ENCODE measurements at places on chromosomes 16 and 17. TPM values are rescaled to one million over a fixed set of nuclear protein-coding genes. Genes with fewer than 3 reads are reported as not detected.
A peak's percentile ranks its signal among the peaks of the same experiment; 100 is the strongest.

- no peak for DNase-seq
These were observed 13.7 kb downstream of the SMARCE1 start for GRCh38 chr17:40633871-40634270.

- DNase-seq, result no peak
These were observed 75.4 kb downstream of the BCAS3 start for GRCh38 chr17:60752873-60753577.

- peak; percentile 33 for DNase-seq
These were observed 1.4 kb upstream of the SPHK1 start for GRCh38 chr17:76382803-76383545.

- no peak for DNase-seq
These were observed 819.7 kb downstream of the KCNJ18 start for GRCh38 chr17:22512057-22512456.

DNA sequence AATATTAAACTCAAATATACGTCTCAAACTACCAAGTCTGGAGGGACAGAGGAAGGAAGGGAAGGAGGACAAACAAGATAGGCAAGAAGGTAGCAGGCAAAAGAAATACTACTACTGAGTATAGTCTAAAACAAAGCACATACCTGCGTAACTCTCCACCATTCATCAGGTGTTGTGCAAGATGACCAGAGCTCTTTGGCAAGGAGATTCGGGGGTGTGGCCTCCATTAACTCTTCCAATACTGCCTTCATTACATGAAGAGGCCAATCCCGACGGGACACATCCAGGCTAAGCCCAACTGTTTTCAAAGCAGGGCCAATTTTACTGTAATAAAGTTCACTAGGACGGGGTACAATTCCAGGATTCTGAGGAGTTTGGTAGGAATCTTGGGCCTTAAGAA, 38.2 kb upstream of the ARL6IP1 start:
- no peak for DNase-seq

DNA sequence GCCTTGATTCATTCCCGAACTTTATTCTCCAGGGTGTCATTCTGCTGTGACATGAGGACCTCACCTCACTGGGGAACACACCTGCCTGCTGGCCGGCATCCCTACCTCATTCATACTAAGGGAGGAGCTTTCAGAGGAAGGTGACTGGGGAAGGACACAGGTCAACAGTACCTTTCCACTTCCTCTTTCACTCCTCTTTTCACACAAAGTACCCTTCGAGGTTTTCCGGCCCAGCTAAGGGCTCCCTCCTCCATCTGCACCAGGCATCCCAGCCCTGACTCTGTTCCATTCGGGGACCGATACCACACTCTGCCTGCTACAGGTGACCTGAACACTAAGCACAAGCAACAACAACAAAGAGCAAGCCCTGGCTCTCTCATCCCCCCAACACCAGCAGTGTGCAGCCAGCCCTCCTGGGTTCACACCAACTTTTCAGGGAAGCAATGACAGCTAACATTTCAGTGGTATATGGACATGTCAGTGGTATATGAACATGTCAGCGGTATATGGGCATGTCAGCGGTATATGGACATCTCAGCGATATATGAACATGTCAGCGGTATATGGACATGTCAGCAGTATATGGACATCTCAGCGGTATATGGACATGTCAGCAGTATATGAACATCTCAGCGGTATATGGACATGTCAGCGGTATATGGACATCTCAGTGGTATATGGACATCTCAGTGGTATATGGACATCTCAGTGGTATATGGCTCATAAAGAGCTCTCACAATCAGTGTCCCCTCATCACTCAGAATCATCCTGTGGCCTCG, 16.0 kb downstream of the TRIM25 start:
- DNase-seq, result no peak

DNA sequence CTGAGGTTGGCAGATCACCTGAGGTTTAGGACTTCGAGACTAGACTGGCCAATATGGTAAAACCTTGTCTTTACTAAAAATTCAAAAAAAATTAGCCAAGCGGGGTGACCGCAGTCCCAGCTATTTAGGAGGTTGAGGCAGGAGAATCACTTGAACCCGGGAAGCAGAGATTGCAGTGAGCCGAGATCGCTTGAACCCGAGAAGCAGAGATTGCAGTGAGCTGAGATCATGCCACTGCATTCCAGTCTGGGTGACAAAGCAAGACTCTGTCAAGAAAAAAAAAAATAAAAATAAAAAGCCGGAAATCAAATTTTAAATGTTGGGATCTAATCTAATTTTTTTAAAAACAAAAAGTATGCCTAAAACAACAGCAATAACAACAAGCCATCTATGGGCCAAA, 56.3 kb downstream of the ABCC1 start:
- no peak for DNase-seq

DNA sequence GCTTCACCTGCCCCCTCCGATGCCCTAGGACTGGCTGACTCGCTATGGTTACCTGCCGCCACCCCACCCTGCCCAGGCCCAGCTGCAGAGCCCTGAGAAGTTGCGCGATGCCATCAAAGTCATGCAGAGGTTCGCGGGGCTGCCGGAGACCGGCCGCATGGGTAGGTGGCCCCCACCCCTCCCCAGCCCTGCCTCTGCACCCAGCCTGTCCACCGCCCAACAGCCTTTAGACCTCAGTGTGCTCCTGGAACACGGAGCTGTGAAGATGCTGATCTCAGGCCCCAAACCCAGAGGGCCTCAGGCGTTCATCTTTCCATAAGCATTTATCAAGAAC, 993 bp downstream of the MMP25 start:
- no peak for DNase-seq

DNA sequence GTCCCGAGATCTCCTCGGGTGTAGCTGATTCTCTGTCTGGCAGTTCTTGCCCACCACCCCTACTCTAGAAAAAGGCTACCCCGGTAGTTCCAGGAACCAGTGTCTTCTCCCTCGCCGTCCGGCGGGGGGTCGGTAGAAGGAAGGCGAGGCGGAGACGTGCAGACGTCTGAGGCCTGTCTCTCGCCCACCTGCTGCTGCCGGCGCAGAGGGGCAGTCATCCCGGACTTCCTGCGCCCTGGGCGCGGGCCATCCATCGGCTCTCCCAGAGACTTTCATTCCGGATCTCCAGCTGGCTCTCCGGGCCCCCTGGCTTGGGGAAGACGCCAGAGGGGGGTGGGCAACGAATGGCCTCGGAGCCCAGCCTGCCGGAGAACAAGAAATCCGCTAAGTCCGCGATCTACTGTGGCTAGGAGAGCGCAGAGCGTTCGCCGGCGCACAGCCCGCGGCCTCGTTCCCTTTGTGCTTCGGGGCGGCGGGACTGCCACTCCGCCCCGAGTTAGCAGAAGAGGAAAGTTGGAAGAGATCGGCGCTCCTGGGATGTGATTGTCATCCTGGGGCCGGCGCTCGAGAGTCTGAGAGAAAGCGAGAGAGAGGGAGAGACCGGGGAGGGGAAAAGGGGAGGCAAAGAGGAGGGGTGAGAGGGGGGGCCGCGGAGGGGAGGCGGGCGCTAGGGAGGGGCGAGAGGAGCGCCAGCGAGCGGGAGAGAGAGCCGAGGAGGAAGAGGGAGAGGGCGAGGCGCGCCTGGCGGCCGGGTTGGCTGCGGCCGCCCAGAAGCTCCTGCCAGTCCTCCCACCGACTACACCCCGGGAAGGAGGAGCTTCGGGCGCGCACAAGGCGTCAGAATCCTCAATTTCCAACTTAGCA, at the start of gene IRX5:
Gene IRX5 (plus strand): TSS at position 861 of the 864 bp plus-strand sequence. CDS start 334 bp downstream, outside the sequence.
- DNase-seq, result no peak

DNA sequence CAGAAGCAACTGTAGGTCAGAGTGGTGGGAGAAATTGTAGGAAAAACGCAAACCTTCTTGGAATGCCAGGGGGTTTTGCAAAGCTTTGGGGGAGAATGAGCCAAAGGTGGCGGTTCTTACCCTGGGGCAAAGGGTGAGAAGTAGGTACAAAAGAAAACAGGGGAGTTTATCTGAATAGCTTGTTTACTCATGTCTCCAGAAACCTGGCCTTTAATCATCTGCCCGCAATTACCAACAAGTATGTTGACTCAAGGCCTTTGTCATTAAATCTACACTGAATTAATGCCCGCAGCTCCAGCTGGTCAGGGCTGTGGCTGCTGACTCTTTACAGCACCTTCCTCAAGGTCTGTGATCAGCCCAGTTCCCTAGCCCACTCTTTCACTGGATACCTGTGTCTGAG, 320.1 kb downstream of the CBLN1 start:
- DNase-seq, result no peak

DNA sequence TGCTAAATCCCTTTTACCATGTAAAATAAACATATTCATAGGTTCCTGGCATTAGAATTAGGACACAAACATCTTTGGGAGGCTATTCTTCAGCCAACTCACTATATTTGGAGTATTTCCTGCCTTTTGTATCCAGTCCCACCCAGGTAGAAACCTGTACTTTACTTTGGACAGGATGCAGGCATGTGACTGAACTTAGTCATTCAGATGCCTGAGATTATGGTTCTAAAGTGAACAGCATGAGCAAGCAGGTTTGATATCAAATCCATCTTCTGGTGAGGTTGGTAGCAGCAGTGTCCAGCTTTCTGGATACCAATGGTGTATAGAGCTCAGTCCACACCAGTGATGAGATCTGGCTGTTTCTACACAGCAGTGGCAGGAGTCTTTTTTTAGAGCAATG, 20.2 kb downstream of the CA10 start:
- no peak for DNase-seq

GRCh38 chr17:75238020-75238580, 23.3 kb downstream of the GGA3 start:
- DNase-seq, result no peak

- DNase-seq, result no peak
These were observed 248.9 kb upstream of the MON1B start for GRCh38 chr16:76942089-76942488.

DNA sequence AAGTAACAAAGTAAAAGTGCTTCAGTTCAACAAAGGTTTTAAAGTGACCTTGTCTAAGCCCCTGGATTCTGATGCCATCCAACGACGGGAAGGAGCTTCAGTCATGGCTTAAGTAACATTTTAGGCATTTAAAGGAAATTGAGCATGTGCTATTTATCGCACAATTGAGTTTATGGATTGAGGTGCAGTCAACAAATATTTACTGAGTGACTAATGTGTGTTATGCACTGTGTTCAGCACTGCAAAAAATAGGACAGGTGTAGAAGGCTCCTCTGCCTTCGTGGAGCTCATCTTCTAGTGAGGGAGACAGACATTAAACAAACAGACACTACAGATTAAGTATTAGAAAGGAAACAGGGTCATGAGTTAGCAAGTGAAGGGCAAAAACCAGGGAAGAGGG, 12.5 kb downstream of the TMIGD1 start:
- no peak for DNase-seq

DNA sequence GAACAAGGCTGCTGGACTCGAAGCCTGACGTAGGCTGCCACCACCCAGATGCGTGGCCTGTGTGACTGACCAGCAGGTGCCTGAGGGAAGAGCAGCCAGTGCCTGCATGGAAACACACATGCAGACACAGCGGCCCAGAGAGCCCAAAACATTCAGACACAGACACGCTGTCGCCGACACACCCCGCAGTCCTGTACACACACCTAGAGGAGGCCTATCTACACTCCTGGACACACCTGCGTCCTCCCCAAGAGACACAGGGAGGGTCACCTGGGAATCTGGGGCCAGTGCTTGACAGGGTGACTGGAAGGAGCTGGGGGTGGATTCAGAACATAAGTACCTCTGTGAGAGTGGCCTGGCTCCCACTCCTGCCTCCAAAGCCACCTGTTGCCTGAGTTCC, 6.1 kb upstream of the TSPOAP1 start:
- no peak for DNase-seq

DNA sequence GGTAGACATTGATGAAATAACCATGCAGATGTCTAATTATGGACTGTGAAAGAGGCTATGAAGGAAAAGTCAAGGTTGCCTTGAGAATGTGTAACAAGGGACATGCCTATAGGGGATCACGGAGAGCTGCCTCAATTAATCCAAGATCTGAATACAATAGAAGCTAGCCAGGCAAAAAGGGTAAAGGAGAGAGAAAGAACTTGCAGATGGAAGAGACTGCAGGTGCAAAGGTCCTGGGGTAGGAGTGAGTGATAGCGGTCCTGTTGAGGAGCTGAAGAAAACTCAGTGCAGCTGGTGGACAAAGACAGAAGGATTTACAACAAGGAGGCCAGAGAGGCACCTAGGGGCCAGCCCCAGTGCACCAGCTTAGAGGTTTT, 15.9 kb upstream of the TNS4 start:
- no peak for DNase-seq

GRCh38 chr17:41118721-41119120, 548 bp upstream of the KRTAP4-11 start:
- no peak for DNase-seq

GRCh38 chr17:74070998-74071679, 132.3 kb upstream of the RPL38 start:
- DNase-seq, result no peak

GRCh38 chr16:1073566-1074378, 1.2 kb downstream of the SSTR5 start:
- DNase-seq, result no peak

Gene DHRS7C
- polyA plus RNA-seq, result not detected

Gene PIEZO1
- polyA plus RNA-seq, result 4.0 TPM

Gene ZNF213
- polyA plus RNA-seq, result not detected

Gene LRRC59
- 17.7 TPM for polyA plus RNA-seq

Gene SLC12A3
- polyA plus RNA-seq, result not detected

Gene TMC8
- polyA plus RNA-seq, result 52.5 TPM

Gene SEPTIN12
- not detected for polyA plus RNA-seq

Gene SEZ6
- 2.7 TPM for polyA plus RNA-seq

Gene KRTAP9-6
- not detected for polyA plus RNA-seq

Gene HSPB9
- 0.37 TPM for polyA plus RNA-seq

Gene PSMD7
- 110 TPM for polyA plus RNA-seq

Gene TSNAXIP1
- not detected for polyA plus RNA-seq
